ENCODE measurements at places on chromosomes 1 and 21.

DNA sequence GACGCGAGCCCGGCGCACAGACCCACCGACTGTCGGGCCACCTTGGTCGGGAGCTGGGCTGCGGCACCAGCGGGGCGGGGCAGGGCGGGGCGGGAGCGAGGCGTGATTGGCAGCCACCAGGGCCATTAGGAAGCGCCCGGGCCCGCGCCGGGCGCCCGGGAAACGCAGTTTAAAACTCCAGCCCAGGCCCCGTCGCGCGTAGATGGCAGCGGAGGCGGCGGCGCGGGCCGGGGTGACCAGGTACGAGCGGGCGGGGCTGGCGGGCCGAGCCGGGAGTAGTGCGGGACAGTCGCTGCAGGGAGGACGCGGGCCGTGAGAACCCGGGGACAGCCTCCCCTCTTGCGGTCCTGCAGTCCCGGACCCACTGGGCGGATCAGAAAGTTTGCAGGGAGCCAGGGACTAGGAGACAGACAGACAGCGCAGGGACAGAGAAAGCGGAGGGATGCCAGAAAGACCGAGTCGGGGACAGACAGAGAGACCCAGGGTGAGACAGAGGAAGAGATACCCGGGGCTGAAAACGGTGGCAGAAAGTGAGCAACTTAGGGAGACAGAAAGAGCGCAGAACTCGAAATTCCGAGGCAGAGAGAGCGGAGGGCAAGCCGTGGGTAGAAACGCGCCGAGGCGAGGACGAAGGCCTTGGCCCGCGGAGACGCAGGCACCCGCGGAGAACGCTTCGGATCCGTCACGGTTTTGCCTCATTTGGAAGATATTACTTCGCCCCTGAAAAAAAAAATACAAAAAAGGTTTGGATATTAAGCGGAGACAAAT, at the start of gene DMBX1:
Gene DMBX1 (plus strand): TSS at position 199 of the 768 bp plus-strand sequence. CDS start 17,175 bp downstream, outside the sequence.
- DNase-seq, result peak; percentile 69

DNA sequence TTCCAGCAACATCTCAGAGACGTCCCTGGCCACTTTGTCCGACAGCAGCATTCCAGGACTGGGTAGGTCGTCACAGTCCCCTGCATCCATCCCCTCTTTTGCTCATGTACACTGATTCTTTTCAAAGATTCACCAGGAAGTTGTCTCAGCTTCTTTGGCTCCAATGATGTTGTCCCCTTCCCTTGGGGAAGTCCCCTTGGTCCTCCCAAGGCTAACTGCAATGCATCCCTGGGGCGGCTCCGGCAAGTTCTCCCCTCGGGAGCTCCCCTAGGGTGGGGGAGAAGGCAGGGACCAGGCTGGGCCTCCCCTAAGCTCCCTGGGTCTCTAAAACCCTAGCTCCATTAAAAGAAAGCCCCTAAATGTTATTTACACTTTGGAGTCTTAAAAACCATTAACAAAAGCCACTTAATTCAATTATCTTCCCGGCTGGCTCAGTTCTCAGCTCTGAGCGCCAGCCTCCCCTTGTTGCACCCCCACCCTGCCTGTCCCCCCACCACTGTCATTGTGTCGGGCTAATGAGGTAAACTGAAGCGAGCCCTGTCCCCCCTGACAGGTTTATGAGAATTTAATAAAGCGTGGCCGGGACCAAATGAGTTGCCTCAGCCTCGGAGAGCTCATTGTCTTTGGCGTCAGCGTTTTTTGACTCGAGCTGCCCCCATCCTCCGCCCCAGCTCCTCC, 25.3 kb downstream of the KNCN start:
- no peak for DNase-seq

DNA sequence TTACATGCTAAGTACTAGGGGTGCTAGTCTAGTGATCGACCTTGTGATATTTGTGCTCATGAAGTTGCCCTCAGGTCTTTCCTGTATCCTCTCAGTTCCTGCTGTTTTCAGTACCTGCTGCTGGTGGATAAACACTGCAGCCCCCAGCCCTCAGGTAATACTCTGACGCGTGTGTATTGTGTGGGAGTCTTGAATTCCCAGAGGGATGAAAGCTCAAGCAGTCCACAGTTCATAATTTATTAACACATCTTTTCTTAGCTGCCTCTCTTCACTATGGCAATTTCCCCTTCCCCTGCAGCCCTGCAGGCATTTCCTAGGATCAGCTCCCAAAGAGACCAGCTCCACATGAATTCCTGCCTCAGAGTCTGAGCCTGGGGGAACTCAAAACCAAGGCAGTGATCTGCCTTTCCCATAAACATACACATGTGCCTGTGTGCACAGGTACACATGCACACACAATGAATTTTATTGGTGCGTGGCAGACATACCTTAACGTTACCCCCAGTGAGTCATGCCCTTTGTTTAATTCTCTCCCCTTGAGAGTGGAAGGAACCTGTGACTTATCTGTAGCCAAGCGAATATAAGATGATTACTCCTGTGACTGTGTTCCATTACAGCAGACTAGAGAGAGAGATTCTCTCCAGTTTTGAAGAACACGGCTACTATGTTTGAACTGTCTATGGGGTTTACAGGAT, 14.1 kb upstream of the HMGCS2 start:
- DNase-seq, result peak; percentile 61

DNA sequence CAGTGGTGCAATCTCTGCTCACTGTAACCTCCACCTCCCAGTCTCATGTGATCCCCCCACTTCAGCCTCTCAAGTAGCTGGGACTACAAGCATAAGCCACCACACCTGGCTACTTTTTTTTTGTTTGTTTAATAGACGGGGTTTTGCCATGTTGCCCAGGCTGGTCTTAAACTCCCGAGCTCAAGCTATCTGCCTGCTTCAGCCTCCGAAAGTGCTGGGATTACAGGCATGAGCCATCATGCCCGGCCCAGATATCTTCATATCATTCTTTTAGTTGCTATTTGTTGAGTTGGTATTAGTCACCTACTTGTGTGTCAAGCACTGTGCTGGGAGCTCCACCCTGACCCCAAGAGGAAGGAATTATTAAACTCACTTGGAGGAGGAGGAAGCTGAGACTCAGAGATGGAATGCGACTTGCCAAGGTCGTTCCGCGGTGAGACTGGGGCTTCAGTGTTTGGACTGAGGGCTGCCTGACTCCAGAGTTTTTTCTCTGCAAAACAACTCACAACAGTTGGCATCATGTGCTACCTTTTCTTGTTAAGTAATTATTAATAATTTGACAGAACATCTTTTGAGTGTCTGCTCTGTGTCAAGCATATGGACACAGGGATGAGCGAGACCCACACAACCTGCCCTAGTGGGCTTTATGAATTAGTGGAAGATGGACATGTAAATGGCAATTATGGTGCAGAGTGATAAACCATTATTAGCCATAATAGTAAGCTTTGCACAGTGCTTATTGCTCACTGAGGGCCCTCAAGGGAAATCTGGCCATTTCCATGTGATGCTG, 132.0 kb downstream of the FOXD2 start:
- no peak for DNase-seq

DNA sequence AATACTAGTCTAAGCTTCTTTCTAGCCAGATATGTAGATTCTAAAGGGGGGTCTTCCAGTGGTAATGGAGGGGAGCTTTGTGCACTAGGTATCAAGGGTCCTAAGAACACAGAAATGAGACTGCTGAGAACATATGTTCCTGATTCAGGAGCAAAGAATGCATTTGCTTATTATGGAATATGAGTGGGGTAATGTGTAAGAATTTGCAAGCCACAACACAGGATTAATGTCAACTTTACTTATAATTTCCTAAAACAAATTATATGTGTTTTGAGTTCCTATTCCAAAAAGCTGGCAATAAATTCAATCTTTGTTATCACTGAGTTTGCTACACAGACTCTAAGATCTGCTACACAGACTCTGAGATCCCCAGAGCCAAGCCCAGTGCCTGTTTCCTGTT, 357.0 kb upstream of the PTBP2 start:
- DNase-seq, result no peak

GRCh38 chr1:160706526-160707235, 4.9 kb downstream of the CD48 start:
- DNase-seq, result no peak

GRCh38 chr1:189429610-189430009, 1048.1 kb downstream of the BRINP3 start:
- DNase-seq, result no peak

- DNase-seq, result no peak
Measured at GRCh38 chr1:85597709-85598108, 17.1 kb downstream of the CCN1 start.

DNA sequence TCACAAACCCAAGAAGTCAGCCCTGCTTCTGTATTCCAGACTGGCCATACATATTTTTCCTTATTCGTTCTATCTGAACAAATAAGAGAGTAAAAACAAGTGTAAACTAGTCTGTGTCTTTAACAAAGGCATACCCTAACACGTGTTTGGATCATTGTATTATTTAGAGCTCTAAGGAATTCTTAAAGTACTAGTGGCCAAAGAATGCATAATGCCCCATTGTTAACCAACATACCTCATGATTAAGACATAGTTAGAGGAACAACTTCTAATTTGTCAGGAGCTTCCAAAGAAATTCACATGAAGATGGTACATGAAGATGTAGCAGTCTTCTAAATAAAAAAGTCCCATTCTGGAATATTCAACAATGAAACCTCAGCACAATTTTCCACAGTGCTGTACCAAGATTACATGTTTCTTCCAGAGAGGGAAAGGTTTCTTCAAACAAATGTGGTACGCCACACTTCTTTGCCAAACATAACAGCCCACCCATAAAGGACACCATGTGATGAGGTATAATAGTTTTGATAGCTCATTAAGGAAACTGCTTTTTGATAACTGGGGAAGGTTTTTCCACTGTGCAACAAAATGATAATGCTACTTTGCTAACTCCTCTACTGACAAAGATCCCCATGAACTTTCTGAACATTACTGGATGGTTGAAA, 5.0 kb downstream of the PALMD start:
- no peak for DNase-seq
